ENCODE measurements at places on chromosomes 1 and 21. TPM values are rescaled to one million over a fixed set of nuclear protein-coding genes. Genes with fewer than 3 reads are reported as not detected.

The IQCC gene
- total RNA-seq = 0.97 TPM

The RNF223 gene
- not detected for total RNA-seq

The ZBTB8A gene
- 8.0 TPM for total RNA-seq

The FAM72B gene
- total RNA-seq = 2.5 TPM

The C1orf226 gene
- total RNA-seq = 0.83 TPM

The PEAR1 gene
- total RNA-seq = 13.6 TPM

The LYPLA2 gene
- total RNA-seq = 46.5 TPM

All from smooth muscle cell of the umbilical artery (primary cell).